HT-29 (cell line): ENCODE measurements at places on chromosomes 2 and 18.
A peak's percentile ranks its signal among the peaks of the same experiment; 100 is the strongest.

GRCh38 chr2:110720547-110720946 is 11.8 kb upstream of the ACOXL start:
- no peak for DNase-seq

- no peak for DNase-seq
Observed at GRCh38 chr2:171882089-171882769, 11.8 kb downstream of the SLC25A12 start.

DNA sequence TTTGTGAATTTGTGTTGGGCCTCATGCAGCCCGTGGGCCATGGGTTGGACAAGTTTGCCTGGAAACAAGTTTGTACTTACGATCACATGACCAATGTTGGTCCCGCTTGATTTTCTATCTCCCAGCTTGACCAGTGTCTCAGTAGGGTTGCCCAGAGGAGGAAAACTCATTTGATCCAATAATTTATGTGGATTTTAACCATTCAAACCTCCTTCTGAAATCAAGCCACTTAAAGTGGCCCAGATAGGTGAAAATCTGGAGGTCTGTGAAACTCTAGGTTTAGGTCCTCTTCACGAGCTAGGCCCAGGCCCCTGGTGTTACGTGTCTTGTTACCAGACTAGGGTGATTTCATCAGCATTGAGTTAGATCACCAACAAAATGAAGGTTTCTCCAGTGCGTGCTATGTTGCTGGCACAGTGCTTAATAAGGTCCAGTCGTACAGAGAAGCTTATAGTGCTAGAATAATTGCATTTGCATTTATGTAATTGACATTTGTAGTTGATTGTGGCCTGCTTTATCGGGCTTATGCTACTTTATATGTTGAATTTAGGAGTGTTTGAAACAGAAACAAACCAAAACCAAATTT is 4.4 kb downstream of the ACTR2 start:
- DNase-seq = no peak

- no peak for DNase-seq
Observed at GRCh38 chr2:158746488-158746887, 48.6 kb upstream of the DAPL1 start.

DNA sequence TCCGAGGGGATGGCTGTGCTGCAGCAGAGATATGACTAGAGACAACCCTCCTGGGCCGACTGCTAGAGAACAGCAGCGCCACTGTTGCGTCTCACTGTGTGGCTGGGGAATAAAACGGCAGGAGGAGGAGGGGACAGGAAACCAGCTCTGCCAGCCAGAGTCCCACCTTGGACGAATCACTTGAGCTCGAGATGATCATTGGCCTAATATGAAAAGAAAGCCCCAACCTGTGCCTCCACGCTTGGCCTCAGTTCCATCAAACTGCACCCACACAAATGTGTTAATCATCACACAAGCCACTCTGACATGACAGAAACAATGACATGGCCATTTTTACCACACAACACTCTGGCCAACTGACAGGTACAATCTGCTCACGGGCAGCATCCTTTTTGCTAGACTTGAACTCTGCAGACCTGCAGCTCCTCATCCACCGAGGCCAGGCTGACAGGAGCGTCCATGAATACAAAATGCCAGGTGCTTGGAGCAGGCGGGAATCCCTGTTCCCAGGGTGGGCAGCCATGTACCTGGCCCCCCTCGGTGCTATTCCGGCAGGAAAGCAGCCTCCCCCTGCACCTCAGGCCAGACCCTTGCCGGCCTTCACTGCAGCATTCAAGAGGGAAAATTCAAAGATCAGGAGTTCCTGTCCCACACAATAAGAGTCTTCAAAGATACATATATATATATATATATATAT is 52.3 kb downstream of the PARD6G start:
- DNase-seq = no peak

- DNase-seq = no peak
Observed at GRCh38 chr2:29495068-29495467, 379.9 kb downstream of the CLIP4 start.

DNA sequence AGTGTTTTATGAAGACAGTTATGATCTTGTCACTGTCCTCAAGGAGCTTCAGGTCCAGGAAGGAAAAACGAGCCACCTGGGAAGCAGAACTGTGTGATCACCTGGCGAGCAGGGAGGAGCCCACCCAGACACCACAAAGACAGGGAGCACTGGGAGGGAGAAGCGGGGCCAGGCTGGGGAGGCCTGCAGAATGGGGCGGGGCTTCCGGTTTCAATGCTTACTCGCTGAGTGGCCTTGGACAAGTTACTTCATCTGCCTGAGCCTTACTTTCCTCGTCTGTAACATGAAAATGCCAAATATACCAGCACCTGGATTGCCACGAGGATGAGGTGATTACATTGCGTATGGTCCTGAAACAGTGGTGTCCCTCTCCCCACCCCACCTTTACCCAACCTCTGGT is 227.5 kb downstream of the ANKRD30B start:
- peak; percentile 41 for DNase-seq

GRCh38 chr2:109231996-109232705 is 103.1 kb downstream of the SH3RF3 start:
- DNase-seq = no peak

GRCh38 chr2:14363137-14363536 is 269.4 kb upstream of the LRATD1 start:
- no peak for DNase-seq

DNA sequence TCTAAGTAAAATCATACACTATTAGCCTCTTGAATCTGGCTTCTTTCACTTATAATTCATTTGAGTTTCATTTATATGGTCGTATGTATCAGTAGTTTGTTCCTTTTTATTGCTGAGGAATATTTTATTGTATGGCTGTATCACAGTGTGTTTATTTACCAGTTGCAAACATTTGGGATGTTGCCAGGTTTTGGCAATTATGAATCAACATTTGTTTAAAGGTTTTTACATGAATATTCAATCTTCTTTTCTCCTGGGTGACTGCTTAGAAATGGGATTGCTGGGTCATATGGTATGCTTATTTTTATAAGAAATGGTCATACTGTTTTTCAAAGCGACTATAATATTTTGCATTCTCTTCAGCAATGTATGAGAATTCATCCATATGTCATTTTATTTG is 107.9 kb downstream of the PMAIP1 start:
- no peak for DNase-seq

GRCh38 chr18:54357082-54357659 is 487 bp downstream of the STARD6 start:
- DNase-seq = peak; percentile 1

DNA sequence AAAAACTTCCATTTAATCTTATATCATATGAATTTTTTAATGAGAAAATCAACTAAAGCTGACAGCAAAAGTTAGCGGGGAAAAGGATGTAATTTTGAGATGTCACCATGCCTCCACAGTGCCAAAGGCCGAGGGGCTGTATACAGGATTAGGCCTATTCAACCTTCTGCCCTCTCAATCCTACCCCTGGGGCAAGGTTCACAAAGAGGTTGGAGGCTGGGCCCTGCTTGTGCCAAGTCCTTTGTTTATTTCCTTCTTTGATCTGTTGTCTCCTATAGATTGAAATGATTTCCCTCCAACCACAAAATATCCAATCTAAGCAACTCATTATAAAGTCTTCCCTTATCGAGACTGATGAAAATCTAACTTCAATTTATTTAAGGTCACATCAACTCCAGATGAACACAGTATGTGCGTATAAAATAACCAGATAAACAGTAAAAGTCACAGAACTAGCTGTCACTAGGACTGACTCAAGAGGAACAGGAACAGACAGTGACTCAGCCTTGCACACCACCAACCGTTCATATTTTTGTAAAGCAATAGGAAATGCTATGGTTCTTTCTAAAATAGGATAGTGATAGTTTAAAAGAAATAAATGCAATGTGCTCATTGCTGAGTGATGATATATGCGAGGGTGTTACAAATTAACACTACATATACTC is 95.8 kb downstream of the SLC25A12 start:
- no peak for DNase-seq

GRCh38 chr18:72866442-72866900 is 1.3 kb downstream of the NETO1 start:
- no peak for DNase-seq

- DNase-seq = no peak
Observed at GRCh38 chr18:45753286-45753685, 29.3 kb downstream of the SLC14A1 start.

- DNase-seq = no peak
Observed at GRCh38 chr2:176675271-176675949, 406.2 kb downstream of the MTX2 start.

- no peak for DNase-seq
Observed at GRCh38 chr2:122395687-122396086, 640.2 kb downstream of the TSN start.

DNA sequence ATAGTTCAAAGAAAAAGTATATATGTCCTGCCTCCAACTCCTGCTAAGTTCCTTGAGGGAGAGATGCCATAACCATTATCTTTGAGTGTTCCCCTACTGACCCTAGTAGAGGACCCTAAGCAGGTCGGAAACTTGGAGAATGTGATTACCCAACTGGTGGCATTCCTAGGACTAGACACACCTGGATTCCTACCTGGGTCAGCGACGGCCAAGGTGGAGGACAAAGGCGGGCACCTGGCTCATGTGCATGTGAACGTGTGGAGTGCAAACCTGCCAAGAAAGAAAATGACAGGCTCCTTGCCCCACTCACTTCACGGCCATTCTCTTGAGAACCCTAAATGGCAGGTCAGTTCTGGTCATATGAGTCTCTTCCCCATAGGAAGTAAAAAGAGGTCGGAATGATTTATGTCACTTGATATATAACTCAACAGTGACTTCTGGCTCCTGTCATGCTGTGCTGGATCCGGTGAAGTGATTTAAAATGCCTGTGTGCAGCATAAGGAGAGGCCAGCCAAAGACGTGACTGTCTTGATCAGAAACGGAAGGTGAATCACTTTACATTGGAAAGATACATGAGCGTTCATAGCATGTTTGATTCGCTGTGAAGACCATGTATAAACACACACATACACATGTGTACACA is 371.6 kb downstream of the EIPR1 start:
- no peak for DNase-seq

GRCh38 chr2:201730651-201731285 is 32.3 kb upstream of the MPP4 start:
- no peak for DNase-seq

- DNase-seq = no peak
Observed at GRCh38 chr18:47558110-47558750, 306.8 kb upstream of the SKOR2 start.
